ENCODE measurements at places on chromosomes 4 and X.

GRCh38 chr4:24560868-24561368 lies 23.4 kb downstream of the DHX15 start:
- no peak for DNase-seq

DNA sequence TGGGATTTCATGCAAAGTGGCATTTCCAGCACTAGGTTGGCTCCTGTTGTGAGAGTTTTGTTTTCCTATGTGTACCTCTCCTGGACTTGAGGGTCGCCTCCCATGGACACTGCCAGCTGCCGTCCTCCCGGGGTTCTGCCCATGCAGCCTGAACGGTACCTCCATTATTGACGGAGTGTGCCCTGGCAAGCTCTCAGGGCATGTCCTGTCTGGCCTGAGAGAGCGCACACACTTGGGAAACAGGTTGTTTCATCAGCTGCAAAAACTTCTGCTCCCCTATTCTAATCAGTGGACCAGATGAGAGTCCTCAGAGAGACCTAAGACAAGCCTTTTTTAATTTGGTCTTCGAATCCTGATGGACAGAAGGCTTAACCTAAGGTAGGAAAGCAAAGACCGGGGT lies 56.6 kb upstream of the HOPX start:
- DNase-seq = no peak

GRCh38 chr4:8893624-8894423 lies 22.2 kb upstream of the HMX1 start:
- no peak for DNase-seq

- DNase-seq = no peak
Observed at GRCh38 chr4:176622251-176622948, 170.3 kb downstream of the VEGFC start.
